ENCODE measurements at places on chromosomes 4 and X. TPM values are rescaled to one million over a fixed set of nuclear protein-coding genes. Genes with fewer than 3 reads are reported as not detected.

Gene ASB12
- 0.51 TPM for polyA plus RNA-seq

Gene RAB41
- polyA plus RNA-seq, result not detected

- no peak overlapping the region for H3K4me3 ChIP-seq
- H3K27ac ChIP-seq, result no peak overlapping the region
- no peaks in the 10 kb centered on the region for H3K4me1 ChIP-seq
- no peak for DNase-seq
These were observed 69.2 kb upstream of the GRID2 start for GRCh38 chr4:92234393-92235176.

- peak within 1 kb of the TSS; percentile 66 for H3K27ac ChIP-seq
- H3K27me3 ChIP-seq, result no peaks in the 10 kb centered on the region
- peak within 1 kb of the TSS; percentile 84 for H3K4me3 ChIP-seq
- peaks cover 12% of the 10 kb centered on the region for H3K4me1 ChIP-seq
- DNase-seq, result peak; percentile 73
- H3K36me3 ChIP-seq, result no peaks in the 10 kb centered on the region
These were observed at the start of gene GPRIN3 for GRCh38 chr4:89307446-89308160. GPRIN3 (minus strand) TSS chr4:89307800; CDS start chr4:89250110, 57,690 bp downstream.

Gene FGFRL1
- 24.3 TPM for polyA plus RNA-seq

Gene TACR3
- not detected for polyA plus RNA-seq

- no peaks in the 10 kb centered on the region for H3K36me3 ChIP-seq
- no peaks in the 10 kb centered on the region for H3K27me3 ChIP-seq
- no peak for DNase-seq
- no peaks in the 10 kb centered on the region for H3K4me1 ChIP-seq
- no peak overlapping the region for H3K4me3 ChIP-seq
These were observed 244.0 kb upstream of the SMIM31 start for GRCh38 chr4:164509951-164510350.

- H3K36me3 ChIP-seq, result no peaks in the 10 kb centered on the region
- no peak overlapping the region for H3K27ac ChIP-seq
- H3K27me3 ChIP-seq, result no peaks in the 10 kb centered on the region
- H3K4me1 ChIP-seq, result no peaks in the 10 kb centered on the region
- DNase-seq, result no peak
These were observed 150.5 kb downstream of the ARSF start for GRCh38 chrX:3191796-3192195.

DNA sequence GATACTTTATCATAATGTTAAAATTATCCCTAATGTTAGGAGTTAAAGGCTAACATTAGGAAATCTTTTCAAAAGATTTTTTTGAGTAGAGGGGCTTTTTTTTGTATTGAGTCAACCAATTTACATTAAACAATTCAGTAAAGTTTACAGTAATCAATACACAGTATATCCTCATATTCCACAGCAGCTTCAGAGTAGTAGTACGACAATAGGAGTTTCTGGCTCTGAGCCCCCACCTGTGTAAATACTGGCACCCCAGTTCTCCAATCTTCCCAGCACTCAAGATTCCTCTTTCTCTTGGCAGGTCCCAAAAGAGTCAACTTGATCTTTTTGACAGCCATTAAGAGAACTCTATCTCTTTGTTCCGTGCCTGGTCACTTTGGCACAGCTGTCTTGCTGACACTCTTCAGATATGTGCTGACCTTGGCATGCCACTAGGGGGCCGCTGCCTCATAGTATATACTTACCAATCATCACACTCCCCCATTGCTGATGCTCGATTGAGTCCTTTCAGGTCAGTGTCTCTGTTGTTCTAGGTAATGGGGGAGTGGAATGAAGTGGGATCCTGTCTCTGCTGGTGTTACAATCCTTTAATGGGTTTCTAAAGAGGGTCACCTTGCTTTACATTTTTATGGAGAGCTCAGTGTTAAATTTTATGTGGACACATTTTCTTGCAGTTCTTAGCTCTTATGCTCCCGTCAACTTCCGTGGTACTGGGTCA is 19.5 kb upstream of the CCNI start:
- DNase-seq, result peak; percentile 82
- no peaks in the 10 kb centered on the region for H3K27me3 ChIP-seq
- peaks cover 9% of the 10 kb centered on the region for H3K4me1 ChIP-seq
- H3K27ac ChIP-seq, result no peak overlapping the region
- H3K36me3 ChIP-seq, result no peaks in the 10 kb centered on the region
- H3K4me3 ChIP-seq, result no peak overlapping the region

- no peak overlapping the region for H3K4me3 ChIP-seq
- H3K36me3 ChIP-seq, result no peaks in the 10 kb centered on the region
- no peaks in the 10 kb centered on the region for H3K27me3 ChIP-seq
- no peak for DNase-seq
- no peak overlapping the region for H3K27ac ChIP-seq
- no peaks in the 10 kb centered on the region for H3K4me1 ChIP-seq
These were observed 81.0 kb downstream of the SHROOM2 start for GRCh38 chrX:9867226-9867625.

Gene TAF1
- polyA plus RNA-seq, result 6.0 TPM

Gene SH3RF1
- polyA plus RNA-seq, result 2.6 TPM

GRCh38 chr4:89807441-89808140 is 29.4 kb downstream of the SNCA start:
- H3K4me3 ChIP-seq, result no peak overlapping the region
- H3K36me3 ChIP-seq, result no peaks in the 10 kb centered on the region
- H3K27me3 ChIP-seq, result no peaks in the 10 kb centered on the region
- no peak overlapping the region for H3K27ac ChIP-seq
- no peak for DNase-seq

DNA sequence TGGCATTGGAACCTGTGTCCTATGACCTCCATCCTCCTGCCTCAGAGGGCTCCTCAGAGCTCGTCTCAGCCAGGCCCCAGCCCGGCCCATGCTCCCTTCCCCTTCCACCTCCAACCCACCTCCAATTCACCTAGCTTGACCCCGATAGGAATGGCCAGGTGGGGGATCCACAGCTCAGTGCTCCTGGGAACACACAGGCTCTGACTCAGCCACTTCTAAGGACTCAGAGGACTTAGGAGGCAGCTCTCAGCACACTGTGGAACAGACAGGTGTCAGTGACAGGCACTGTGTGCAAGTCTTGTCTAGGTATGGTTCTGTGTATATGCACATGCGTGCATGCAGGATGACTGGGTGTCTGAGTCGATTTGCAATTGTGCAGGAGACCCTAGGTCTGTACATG is 44.8 kb downstream of the PJA1 start:
- H3K4me3 ChIP-seq, result no peak overlapping the region
- no peaks in the 10 kb centered on the region for H3K36me3 ChIP-seq
- no peak overlapping the region for H3K27ac ChIP-seq
- DNase-seq, result no peak
- no peaks in the 10 kb centered on the region for H3K4me1 ChIP-seq
- no peaks in the 10 kb centered on the region for H3K27me3 ChIP-seq

GRCh38 chrX:63330681-63331080 is 20.5 kb downstream of the SPIN4 start:
- no peaks in the 10 kb centered on the region for H3K36me3 ChIP-seq
- H3K4me3 ChIP-seq, result no peak overlapping the region
- no peak for DNase-seq
- H3K27me3 ChIP-seq, result no peaks in the 10 kb centered on the region

DNA sequence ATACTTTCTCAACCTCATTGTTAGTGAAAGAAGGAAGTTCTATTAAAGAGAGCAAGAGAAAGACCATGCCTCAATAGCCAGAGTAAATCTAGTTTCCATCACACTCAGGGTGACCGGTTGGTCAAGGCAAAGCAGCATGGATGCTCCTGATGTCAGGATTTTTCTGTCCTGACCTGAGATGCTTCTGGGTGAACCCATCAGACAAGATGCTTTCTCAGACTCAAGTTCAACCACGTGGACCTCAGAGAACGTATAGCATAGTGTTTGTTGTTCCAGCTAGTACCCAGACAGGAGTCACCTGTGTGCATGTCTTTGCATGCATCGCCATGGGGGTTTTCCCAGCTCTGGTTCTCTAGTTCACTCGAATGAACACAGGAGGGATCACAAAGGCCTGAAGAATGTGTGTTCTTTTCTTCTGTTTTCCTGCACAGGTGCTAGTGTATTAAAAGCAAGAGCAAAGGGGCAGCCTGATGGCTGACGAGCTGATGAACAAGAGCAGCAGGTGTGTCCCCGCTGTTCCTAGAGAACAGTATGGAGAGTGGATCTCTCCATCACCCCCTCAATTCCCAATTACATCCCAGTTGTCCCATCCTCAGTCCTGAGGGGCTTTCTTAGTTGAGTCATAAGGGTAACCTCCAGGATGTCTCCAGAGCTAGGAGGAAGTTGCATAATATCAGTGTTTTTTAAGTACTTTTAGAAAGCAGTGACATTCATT is 110.5 kb upstream of the ENPP6 start:
- DNase-seq, result no peak
- no peak overlapping the region for H3K4me3 ChIP-seq

Gene RRH
- 0.03 TPM for polyA plus RNA-seq

GRCh38 chr4:57122959-57123358 is 12.8 kb upstream of the IGFBP7 start:
- peaks cover 30% of the 10 kb centered on the region for H3K4me1 ChIP-seq
- no peaks in the 10 kb centered on the region for H3K36me3 ChIP-seq
- no peak overlapping the region for H3K4me3 ChIP-seq
- DNase-seq, result no peak

DNA sequence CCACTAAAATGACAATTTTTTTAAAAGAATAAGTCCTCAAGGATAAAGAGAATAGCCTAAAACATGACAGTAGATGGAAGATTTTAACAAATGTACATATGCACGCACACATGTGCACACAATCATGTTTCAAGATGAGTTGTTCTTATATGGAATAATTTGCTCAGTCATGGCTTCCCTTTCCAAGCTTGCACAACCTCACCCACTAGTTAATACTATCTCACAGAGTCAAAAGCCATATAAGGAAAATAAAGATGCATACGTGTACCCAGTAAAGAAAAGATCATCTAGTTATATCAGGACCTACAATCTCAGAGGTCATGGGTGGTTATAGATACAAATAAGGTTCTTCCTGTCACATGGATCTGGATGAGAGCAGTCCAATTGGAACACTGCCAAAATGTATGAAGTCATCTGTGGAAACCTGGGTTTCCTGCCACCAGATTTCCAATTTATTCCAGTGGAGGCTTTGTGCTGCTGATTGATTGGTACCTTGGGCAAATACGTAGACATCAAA is 56.1 kb downstream of the FAM13A start:
- no peaks in the 10 kb centered on the region for H3K36me3 ChIP-seq
- DNase-seq, result no peak
- H3K4me1 ChIP-seq, result peaks cover 25% of the 10 kb centered on the region
- H3K27me3 ChIP-seq, result no peaks in the 10 kb centered on the region
- no peak overlapping the region for H3K4me3 ChIP-seq

Gene IRS4
- not detected for polyA plus RNA-seq

DNA sequence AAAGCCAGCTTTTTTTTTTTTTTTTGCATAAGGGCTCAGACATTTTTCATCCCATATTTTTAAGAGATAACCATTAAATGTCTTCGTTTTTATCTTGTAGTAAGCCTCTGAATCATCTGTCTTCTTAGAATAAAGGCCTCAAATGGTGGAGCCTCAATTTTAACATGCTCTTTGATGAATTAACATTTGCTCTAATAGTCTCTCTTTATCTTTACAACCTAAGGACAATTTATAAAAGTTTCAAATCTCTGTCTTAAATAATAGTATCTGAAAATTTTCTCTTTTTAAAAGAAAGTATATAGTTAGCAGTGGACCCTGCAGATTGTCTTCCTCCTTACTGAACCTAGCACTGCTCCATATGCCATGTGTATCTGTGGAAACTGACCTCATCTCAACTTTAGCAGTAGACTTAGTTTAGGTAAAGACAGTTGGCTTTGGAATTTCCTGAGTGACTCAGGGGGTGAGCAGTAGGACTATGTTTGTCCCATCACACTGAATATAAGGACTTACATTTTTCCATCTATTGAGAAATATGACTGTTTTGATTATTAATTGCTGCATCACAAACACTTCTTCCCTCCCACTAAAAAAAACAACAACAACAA is 1658.0 kb downstream of the STIM2 start:
- H3K27ac ChIP-seq, result no peak overlapping the region
- H3K27me3 ChIP-seq, result no peaks in the 10 kb centered on the region

DNA sequence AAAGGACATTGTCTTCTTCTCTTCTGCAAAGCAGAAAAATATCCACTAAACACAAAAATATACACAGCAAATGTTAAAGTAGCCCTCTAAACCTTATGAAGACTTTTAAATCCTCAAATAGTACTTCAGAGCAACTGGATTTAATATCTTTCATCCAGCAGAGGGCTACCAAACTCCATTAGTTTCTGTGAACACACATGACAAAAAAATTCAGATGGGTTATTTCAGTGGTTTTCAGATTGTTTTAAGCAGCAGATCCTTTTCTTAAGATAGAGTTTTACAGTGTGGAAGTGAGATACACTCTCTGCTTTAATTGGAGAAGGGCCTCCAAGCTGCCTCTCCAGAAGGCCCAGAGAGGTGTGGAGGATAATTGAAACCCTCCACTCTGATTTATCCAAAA is 56.7 kb downstream of the ANK2 start:
- no peaks in the 10 kb centered on the region for H3K4me1 ChIP-seq
- H3K36me3 ChIP-seq, result no peaks in the 10 kb centered on the region
- DNase-seq, result no peak
- no peak overlapping the region for H3K4me3 ChIP-seq
- H3K27me3 ChIP-seq, result no peaks in the 10 kb centered on the region

GRCh38 chr4:101349801-101350064 is 2.4 kb upstream of the PPP3CA start:
- H3K27ac ChIP-seq, result no peak overlapping the region
- DNase-seq, result no peak
- H3K4me3 ChIP-seq, result no peak overlapping the region
- peaks cover 13% of the 10 kb centered on the region for H3K4me1 ChIP-seq

Gene CXCL3
- polyA plus RNA-seq, result 1.1 TPM

DNA sequence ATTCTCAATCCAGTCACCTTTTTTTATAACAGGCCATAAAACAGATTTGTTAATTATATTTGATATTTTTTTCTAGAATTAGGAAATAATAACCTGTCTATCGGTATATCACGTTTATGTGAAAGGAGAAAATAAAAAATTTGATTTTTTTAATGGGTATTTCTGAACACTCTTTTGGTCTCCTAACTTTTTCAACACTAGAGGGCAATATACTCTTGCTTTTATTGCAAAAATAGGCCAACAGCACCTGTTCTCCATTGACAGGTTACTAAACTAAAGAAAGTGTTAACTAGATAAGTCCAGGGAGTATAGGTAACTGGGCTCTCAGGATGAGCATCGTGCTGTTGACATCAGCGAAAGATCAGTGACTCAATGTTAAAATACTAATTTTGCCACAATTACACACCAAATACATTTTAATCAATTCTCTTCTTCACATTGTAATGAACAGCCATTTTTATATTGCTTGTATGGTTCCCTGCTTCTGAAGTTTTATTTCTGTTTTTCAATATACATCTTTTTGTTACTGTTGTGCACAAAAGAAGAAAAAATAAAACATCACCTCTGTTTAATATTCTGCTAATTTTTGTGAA is 22.8 kb downstream of the NDST4 start:
- no peak overlapping the region for H3K4me3 ChIP-seq
- H3K27ac ChIP-seq, result no peak overlapping the region
- no peaks in the 10 kb centered on the region for H3K27me3 ChIP-seq
- H3K4me1 ChIP-seq, result no peaks in the 10 kb centered on the region

Data from heart right ventricle (tissue), 16 donors.